Activated CD4-positive, alpha-beta T cell treated with anti-CD3 and anti-CD28 coated beads for 24 hours (primary cell): ENCODE measurements at places on chromosomes 2 and 18.

DNA sequence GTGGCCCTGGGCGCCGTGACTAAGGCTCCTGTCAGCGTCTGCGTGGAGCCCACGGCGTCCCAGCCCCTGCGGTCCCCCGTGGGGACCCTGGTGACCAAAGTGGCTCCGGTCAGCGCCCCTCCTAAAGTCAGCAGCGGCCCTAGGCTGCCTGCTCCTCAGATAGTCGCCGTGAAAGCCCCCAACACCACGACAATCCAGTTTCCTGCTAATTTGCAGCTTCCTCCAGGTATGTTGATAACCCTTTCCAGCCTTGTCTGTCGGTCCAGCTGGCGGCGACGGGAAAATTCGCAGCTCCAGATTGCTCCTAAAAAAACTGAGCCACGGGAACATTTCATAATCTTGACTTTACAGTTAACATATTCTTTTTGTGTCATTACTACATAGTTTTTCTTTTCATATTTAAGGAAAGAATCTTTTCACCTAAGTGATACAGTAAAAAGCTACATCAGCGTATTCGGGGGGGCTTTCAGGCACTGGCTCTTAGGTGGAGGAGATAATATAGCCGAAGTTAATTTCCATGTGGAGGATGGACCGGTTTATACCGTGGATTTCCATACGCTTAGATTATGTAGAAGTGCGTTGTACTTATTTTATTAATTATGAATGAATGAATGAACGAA lies 916 bp downstream of the TAF4B start:
- no peak for DNase-seq

- no peak for DNase-seq
Observed at GRCh38 chr2:207501802-207502576, 27.8 kb upstream of the CREB1 start.

GRCh38 chr2:219002395-219003266 lies 9.4 kb upstream of the CRYBA2 start:
- peak; percentile 51 for DNase-seq

- no peak for DNase-seq
Observed at GRCh38 chr18:75173125-75173432, 35.9 kb downstream of the PTGR3 start.

- DNase-seq, result no peak
Observed at GRCh38 chr2:236852100-236852976, 233.4 kb upstream of the COPS8 start.

DNA sequence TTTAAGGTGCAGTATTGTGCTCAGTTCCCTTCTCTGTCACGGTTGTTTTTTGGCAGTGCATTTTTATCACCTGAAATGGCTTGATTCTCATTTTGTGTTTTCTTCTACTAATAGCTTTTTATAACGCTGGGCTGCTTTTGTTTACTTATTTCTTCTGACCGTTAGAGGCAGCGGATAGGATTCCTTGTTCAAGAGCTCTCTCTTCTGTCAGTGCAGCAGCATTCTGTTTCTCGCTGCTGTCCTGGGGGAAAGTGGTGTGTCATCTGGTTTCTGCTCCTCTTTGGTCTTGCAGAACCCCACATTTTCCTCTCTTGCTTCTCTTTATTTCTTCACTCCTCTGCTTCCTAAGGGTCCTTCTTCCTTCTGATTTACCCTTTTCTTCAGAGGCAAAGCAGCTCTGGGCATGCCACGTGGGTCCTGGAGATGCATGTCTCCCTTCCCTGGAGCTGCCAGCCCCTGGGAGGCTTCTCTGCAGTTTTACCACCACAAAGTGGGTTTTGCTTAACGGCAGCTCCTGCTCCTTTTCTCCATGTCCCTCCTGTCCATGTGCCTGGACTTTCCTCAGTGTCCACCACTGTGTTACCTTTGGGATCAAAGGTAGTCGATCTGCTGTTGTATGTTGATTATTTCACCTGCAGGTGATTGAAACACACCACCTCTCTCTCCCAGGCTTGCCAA lies 47.3 kb upstream of the SNTG2 start:
- no peak for DNase-seq

- peak; percentile 64 for DNase-seq
Observed at GRCh38 chr2:241637018-241637794, at the start of the genes ATG4B and THAP4. TSS of gene ATG4B (plus strand) at chr2:241637693. CDS start at chr2:241637715, 22 bp downstream. TSS of gene THAP4 (minus strand) at chr2:241637158. CDS start at chr2:241637017, 141 bp downstream.

GRCh38 chr18:49613641-49614151 lies 51.8 kb downstream of the LIPG start:
- no peak for DNase-seq

- no peak for DNase-seq
Observed at GRCh38 chr2:23675506-23675905, 251.4 kb downstream of the ATAD2B start.

DNA sequence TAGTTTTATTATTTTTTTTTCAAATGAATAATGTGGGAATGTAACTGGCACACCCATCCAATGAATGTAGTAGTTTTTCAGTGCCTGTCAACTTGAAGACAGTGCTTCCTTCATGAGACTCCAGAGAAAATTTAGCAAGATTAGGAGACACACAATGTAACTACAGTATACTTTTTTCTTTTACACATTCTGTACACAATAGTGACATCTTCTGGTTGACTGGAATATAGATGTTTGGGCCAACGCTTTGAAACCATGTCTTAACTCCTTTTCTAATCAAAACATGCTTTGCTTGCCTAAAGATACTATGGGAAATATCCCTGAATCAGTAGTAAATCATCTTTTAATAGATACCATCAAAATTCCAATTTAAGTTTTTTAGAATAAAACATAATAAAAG lies 229.5 kb upstream of the ZC3H15 start:
- no peak for DNase-seq

DNA sequence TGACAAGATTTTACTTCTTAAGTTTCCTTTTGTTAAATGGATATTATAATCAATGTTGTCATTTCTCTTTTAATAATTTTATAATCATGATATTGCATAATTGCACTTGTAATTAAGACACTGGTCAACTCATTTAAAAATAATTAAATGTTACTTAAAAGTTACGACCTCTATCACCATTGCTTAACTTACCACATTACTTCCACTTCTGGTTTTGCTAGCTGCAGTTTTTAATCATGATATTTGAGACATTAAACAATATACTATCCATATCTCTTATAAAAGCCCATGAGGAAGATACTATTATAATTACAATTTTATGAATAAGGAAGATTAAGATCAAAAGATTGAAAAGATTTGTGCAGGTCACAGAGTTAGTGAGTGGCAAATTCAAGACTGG lies 502.0 kb downstream of the RNF144A start:
- no peak for DNase-seq

DNA sequence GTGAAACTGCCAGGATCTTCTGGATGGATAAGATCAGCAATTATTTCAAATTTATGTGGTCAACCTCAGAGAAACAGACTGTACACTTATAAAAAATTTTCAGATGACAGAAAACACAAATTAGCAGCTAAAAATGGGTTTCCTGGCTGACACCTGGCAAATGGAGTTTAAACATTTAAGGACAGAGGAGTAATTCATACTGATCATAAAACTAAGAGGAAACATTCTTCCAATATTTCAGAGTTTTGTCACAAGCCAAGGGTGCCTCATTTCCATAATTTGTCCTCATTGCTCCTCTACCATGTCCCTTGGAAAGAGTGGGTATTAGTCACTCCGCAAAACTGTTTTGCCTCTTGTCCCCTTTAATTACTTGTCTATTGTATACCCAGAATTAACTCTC lies 70.2 kb downstream of the TMEFF2 start:
- DNase-seq, result no peak

GRCh38 chr2:135651717-135652116 lies 89.9 kb upstream of the UBXN4 start:
- no peak for DNase-seq

DNA sequence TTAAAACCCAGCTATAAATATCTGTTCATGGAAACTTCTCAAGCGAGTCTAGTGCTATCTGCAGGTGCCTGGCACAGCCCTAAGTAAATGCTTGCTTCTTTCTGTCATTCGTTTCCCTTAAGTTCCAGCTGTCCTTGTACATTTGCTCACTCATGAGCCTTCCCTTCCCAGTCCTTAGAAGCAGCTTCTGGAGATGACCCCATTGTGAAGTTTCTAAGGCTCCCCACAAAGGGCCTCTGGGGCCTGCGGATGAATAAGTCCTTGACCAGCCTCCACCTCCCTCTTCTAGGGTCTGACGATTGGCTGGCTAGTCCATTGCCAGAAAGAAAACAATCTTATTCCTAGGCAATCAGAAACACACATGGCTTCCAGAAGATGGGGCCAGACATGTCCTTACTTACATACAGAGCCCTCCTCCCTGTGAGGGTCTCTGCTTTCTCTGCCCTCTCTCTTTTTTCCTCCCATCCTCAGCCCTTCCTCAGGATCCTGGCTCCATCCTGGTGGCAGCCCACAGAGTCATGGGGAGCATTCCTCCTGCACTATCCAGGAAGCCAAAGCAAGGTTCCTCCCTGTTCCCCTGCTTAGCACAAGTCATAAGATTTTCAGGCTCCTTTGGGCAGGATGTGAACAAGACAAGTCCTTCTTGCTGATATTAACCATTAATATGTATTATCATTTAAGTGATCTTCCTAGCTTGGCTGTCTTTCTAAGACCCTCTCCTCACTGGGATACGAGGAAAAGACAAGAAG lies 87.3 kb downstream of the TNFRSF11A start:
- no peak for DNase-seq

- no peak for DNase-seq
Observed at GRCh38 chr18:63953811-63954210, 4.7 kb downstream of the HMSD start.

DNA sequence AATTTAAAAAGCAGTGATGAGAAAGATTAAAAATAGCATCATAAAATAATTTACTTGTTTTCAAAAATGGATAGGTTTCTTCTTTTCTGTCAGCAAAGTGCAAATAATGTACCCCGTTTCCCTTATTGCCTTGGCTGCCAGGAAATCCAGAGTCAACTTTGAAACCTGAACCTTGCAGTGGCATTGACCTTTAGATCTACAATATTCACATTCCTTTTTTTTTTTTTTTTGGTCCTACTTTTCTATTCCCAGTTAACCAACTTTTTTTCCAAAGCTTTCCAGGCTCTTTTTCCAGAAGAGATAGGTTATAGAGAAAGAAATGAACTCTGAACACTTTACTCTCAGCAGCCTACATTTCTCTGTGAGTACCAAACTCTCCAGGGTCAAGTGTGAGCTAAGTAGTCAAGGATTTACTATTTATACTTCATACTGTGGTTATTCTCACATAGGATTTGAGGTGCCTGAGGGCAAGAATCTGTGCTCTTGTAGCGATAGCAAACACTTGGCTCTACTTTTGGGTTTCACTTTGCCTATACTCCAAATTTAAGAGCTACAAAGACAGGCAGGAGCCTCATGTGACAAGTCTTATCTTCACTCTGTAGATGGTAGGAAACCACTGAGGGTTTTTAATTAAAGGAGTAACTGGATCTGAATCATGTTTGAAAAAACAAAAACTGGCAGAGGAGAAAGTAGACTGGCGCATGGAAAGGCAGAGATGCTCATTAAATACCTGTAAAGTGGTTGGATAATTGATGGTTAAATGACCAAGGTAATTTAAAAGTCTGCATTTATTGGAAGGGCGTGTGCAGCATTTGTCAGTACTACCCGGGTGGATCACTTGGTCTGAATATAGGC lies 63.2 kb upstream of the TMEM17 start:
- no peak for DNase-seq

GRCh38 chr2:137964066-137964858 lies at the start of gene HNMT:
TSS of gene HNMT (plus strand) at chr2:137964473. CDS start at chr2:137964492, 19 bp downstream.
- DNase-seq, result no peak

DNA sequence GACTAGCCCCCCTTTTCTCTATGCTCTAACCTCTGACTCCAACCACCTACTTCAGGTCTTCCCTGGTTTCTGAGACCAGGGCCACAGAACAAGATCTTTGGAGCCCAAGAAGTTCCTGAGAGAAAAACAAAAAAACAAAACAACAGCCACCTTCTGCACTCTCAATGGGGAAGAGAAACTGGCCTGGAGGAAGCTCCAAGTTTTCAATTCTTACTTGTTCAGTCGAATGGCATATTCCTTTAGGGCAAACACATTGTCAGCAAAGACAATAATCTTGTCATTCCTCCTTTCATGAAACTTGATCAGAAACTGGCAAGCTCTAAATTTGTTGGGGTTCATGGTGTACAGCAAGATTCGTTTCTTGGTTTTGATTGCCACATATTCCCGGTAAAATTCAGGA lies 15.0 kb downstream of the ERCC3 start:
- no peak for DNase-seq

GRCh38 chr2:203656522-203657287 lies 49.7 kb upstream of the CD28 start:
- no peak for DNase-seq

GRCh38 chr2:188013767-188014166 lies 277.9 kb upstream of the GULP1 start:
- no peak for DNase-seq

GRCh38 chr2:112712903-112713584 lies 7.8 kb upstream of the NT5DC4 start:
- peak; percentile 35 for DNase-seq

GRCh38 chr2:128458505-128458904 lies 139.8 kb upstream of the HS6ST1 start:
- DNase-seq, result no peak

DNA sequence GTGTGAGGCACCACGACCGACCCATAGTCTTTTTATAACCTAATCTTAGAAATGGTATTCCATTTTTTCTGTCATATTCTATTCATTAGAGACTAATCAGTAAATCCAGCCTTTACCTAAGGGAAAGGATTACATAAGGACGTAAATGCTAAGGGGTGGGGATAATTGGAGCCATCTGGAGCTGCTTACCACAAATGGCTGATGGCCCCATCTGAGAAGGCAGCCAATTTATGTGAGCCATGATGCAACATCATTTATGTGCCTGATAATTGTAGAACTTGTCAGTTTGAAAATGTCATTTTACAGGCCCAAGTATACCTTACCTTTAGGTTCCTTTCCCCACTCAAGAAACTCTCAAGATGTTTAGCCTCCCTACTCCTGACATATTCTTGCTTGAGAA lies 44.0 kb downstream of the ARHGEF33 start:
- no peak for DNase-seq

DNA sequence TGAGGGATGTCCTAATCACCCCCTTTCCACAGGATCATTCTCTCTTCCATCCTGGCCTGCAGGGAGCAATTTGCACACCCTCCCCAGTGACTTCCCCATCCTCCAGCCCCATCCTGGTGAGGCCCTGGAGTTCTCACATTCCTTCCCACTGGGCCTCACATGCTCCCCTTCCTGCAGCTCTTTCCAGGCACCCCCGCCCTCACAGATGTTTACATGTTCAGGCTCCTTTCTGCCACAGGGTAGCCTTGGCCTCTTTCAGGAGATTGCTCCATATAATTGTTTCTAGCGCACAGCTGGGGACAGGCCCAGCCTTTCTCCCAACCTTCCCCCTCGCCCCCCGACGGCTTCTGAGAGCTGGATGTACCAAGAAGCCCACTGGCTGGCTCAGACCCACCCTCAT lies 288.4 kb upstream of the TRIB2 start:
- no peak for DNase-seq

GRCh38 chr2:190996947-190997346 lies 17.0 kb downstream of the STAT1 start:
- DNase-seq, result no peak

DNA sequence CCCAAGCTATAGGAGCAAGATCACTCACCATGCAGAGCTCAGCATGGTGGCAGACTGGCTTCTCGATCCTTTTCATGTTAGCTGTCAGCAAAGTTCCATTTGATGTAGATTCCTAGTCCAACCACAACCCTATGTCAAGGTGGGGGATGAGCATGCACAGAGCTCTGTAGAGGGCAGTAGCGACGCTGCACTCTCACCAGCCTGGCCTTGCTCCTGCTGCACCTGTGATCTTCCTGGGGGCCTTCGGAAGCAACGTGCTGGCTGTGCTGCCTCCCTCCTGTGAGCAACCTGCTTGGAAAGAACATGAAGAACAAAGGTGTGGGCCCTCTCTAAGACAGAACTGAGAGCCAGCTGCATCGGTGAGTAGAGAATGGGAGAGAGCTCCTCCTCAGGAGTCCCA lies 479.4 kb upstream of the MYT1L start:
- no peak for DNase-seq
